ENCODE measurements at places on chromosomes 4 and X. TPM values are rescaled to one million over a fixed set of nuclear protein-coding genes. Genes with fewer than 3 reads are reported as not detected.

The SHISA3 gene
- 0.61 TPM for total RNA-seq

DNA sequence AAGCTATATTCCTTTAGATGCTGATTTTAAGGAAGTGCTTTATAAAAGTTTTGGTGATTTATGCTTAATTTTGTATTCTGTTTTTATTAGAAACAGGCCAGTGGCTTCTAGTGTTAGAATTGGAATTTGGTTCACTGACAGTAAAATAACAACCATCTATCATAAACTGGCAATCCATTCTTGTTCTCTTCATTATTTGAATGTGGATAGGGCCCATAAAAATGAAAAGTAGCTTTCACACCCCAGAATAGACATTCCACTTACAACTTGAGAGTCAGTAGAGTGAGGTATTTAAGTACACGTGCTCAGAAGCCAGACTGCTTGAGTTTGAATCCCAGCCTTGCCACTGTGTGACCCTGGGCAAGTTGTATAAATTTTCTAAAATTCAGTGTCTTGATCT lies 232.4 kb upstream of the CTSO start:
- no peak for DNase-seq

- DNase-seq: no peak
Observed at GRCh38 chr4:186449954-186450353, 105.4 kb downstream of the MTNR1A start.

GRCh38 chrX:12021698-12022097 lies 116.6 kb upstream of the FRMPD4 start:
- DNase-seq: no peak

DNA sequence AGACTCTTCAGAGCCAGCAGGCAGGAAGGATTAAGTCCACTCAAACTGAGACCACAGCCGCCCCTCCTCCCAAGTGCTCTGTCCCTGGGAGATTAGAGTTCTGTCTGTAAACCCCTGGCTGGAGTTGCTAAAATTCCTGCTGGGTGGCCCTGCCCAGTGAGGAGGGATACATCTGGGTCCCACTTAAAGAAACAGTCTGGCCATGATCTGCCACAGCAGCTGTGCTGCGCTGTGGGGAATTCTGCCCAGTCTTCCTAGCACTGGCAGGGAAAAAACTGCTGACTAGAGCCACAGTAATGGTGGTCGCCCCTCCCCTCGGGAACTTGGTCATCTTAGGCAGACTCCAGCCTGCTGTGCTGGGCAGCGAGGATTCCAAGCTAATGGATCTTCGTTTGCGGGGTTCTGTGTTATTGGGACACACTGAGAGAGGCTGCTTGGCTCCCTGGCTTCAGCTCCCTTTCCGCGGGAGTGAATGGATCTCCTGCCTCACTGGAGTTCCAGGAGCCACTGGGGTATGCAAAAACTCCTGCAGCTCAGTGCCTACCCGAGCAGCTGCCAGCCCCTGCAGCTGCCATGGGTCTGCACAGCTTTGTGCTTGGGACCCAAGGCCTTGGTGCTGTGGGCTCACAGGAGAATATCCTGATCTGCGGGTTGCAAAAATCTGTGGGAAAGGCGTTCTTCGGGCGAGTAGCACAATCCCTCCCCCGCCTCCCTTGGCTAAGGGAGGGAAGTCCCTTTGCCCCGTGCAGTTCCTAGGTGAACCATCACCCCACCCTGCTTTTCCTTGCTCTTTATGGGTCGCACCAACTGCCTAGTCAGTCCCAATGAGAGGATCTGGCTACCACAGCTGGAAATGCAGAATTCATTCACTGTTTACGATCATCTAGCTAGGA lies 15.7 kb downstream of the ZXDB start:
- DNase-seq: no peak

The CRLF2 gene
- 0.96 TPM for total RNA-seq

GRCh38 chrX:129823115-129823514 lies 20.6 kb downstream of the ZDHHC9 start:
- DNase-seq: peak; percentile 67

DNA sequence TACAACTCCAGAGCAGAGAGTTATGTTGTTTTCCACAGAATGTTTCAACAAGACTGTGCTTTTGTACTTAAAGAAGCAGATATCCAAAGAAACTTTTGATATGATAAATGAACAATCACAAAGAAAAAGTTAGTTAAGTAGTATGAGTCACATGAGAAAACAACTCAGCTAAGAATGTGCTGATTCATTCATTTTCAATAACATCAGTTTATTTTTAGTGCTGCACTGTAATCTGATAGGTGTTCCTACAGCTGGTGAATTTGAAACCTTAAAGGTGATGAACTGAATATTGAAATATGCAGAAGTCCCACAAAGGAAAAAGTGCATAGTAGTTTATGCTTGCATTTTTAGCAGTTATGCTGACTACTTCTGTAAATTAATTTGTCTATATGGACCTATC lies 180.3 kb upstream of the TENM3 start:
- no peak for DNase-seq

The VCX3A gene
- total RNA-seq: not detected

DNA sequence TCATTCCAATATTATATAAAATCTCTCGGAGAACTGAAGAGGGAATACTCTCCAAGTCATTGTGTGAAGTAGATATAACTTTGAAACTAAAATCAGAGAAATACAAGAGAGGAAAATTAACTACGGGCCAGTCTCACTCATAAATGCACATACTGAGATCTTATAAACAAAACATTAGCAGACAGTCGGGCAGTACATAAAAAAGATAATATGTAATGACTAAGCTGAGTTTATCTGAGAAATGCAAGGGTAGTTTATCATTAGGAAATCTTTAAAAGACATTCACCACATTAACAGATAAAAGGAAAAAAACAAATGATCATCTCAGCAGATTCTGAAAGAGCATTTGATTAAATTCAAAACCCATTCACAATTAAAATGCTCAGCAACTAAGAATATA lies 116.7 kb downstream of the NYX start:
- DNase-seq: no peak

DNA sequence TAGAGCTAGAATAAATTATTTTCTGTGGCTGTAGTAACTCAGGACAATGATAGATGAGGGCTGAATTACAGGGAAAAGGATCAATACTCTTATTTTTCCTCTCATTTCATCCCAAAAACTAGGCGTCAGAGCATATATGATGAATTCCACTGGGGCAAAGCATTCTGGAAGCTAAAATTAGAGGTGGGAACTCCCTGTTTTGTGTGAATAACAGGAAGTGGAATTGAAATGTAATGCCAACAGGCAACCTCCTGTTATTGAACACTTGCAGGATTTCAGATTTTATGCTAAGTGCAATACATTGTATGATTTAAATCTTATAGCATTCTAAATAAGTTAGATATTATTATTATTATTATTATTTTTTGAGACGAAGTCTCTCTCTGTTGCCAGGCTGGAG lies 20.9 kb downstream of the HSD17B11 start:
- no peak for DNase-seq

The FREM3 gene
- not detected for total RNA-seq

The HHIP gene
- total RNA-seq: not detected

DNA sequence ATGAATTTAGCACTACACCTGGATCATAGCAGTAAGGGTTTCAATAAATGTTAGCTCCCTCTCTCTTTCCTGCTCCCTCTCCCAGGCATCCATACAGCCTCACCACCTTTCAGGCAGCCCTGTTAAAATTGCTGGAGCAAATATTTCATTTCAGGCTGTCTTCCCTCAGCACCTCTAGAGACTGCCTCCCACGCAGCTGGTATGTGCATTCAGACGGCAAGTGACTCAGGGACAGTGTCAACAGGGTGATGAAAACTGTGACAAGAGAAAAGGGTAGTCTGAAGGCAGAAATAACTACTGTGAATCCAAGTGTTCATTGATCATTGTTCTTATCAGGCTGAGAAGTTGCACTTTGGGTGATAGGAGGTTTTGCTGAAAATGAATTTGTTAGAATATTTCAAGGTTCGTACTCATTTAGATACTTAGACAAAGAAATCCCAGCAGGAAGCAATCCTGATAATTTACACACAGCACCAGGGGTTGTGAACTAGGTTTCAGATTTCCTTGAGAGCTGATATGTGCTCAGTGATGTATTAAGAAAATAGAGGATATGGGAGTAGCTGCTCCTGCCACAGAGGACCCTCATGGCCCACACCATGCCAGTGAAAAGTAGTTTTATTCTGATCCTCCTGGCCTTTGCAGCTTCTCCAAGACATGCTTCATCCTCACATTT lies 424.2 kb downstream of the FGF13 start:
- no peak for DNase-seq

DNA sequence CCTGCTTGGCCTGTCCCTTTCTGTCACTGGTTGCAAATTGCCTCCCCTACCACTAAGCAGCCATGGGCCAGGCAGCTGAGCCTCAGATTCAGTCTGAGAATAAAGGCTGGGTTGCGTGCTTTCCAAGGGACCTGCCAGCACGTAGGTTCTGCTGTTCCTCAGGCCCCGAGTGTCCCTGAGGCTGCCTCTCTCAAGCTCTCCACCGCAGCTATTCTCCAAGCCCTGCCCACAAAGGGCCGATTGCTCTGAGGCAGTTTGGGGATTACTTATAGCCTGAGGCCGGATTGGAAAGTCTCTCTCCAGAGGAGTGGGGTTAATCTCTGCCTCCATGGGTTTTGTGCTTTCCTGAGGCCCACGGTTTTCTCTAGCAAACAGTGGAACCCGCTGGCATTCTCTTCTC lies 590.7 kb downstream of the BCOR start:
- no peak for DNase-seq

GRCh38 chr4:159027535-159027934 lies 75.3 kb upstream of the RAPGEF2 start:
- no peak for DNase-seq

- DNase-seq: no peak
Observed at GRCh38 chr4:78020677-78021076, 36.4 kb upstream of the FRAS1 start.

GRCh38 chrX:15349046-15349445 lies 13.7 kb upstream of the PIGA start:
- DNase-seq: peak; percentile 39

The NPY5R gene
- not detected for total RNA-seq

Data from activated CD8-positive, alpha-beta memory T cell treated with anti-CD3 and anti-CD28 coated beads, Interleukin-2, amount 10 ng/mL, durations not matched to agents 7 days and 5 days (primary cell).